ENCODE measurements at places on chromosomes 5 and 9.

DNA sequence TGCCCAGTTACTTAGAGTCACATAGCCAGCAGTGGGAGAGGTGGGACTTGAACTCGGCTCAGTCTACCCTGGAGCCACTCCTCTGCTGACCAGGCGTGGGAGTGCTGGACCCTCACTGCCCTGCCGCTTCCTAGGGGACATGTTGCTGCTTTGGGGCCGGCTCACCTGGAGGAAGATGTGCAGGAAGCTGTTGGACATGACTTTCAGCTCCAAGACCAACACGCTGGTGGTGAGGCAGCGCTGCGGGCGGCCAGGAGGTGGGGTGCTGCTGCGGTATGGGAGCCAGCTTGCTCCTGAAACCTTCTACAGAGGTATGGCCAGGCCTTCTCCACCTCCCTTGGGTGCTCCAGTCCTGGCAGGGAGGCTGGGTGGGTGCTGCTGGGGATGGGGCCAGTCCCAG is 3.4 kb upstream of the CACFD1 start:
- no peak for DNase-seq

- no peak for DNase-seq
Observed at GRCh38 chr9:129011761-129012181, 16.4 kb downstream of the SH3GLB2 start.

- no peak for DNase-seq
Observed at GRCh38 chr9:136361754-136362449, 1.6 kb downstream of the DNLZ start.

- no peak for DNase-seq
Observed at GRCh38 chr9:30482499-30482898, 1901.9 kb upstream of the ACO1 start.

GRCh38 chr9:33177086-33177485 is 9.9 kb upstream of the B4GALT1 start:
- no peak for DNase-seq

DNA sequence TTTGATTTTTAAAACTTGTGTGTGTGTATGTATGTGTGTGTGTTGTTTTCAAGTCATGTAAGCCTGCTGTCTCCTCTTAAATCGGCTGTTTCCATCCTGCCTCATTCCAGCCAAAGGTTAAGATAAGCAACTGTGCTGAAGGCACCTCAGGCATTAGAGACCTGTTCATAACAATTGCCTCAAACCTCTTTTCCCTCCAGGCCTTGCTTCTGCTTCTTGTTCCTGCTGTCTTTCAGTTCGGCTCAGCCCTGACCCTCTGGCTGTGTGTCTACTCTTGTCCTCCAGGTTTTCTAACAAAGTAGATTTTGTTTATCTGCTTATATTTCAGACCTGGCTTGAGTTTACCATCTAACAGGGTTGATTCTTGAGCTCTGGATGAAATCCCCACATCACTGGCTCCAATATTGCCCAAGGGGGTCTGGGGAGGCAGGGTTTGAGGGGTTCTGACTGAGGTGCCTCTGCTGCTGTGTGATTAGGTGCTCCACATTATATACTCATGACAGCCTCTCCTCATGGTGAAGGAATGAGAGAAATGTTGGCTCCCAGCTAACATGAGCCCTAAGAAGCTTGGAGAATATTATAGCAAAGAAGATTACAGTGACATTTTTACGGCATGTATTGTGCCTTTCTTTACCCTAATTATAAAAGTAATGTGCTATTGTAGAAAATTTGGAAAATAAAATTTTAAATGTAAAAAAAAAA is 229.7 kb upstream of the PIK3R1 start:
- DNase-seq, result no peak

- DNase-seq, result no peak
Observed at GRCh38 chr5:174418809-174419539, 305.4 kb upstream of the MSX2 start.

- no peak for DNase-seq
Observed at GRCh38 chr5:6494939-6495338, 46.3 kb downstream of the UBE2QL1 start.

- DNase-seq, result no peak
Observed at GRCh38 chr9:127684576-127684975, 22.2 kb upstream of the CFAP157 start.

GRCh38 chr5:133295520-133295919 is 243.7 kb downstream of the HSPA4 start:
- DNase-seq, result no peak

DNA sequence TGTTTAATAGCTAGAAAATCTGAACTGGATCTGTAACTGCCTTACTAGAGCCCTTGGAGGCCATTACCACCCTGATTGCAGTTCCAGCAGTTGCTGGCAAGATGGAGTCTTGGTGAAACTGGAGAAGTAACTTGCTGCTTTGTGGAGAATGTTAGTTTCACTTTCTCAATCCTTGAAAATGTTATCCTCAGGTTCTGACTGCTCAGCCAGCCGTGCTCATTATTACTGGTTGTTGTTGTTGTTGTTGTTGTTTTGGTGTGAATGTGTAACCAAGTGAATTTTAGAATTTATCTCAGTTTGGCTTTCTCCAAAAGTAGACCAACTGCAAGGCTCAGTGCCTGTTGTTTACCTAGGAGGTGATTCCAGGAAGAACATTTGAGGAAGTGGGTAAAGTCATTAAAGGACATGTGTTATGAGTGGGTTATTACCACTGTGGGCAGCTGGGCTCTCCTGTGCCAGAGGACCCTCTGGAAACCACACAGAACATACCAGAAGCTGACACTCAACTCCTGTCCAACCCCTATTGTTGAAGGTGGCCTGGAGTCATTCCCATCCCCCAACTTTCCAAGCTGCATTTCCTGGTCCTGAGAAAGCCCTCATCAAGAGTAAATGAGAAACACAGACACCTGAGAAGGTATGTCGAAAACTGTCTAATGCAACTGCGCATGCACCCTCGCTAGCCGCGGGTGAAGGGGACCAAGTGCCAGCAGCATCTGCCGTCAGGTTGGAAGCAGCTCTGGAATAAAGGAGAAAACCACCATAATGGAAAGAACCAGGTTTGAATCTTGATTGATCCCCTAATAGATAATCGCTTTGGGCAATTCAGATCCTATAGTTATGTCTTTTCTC is 111.6 kb downstream of the CMYA5 start:
- DNase-seq, result no peak

GRCh38 chr9:94553029-94553938 is 1.6 kb upstream of the PCAT7 start:
- DNase-seq, result no peak

- DNase-seq, result no peak
Observed at GRCh38 chr9:132873403-132873802, 4.7 kb downstream of the AK8 start.

- no peak for DNase-seq
Observed at GRCh38 chr5:32777222-32777621, 66.1 kb downstream of the NPR3 start.

GRCh38 chr5:29230591-29230990 is 1962.9 kb upstream of the CDH6 start:
- DNase-seq, result no peak

DNA sequence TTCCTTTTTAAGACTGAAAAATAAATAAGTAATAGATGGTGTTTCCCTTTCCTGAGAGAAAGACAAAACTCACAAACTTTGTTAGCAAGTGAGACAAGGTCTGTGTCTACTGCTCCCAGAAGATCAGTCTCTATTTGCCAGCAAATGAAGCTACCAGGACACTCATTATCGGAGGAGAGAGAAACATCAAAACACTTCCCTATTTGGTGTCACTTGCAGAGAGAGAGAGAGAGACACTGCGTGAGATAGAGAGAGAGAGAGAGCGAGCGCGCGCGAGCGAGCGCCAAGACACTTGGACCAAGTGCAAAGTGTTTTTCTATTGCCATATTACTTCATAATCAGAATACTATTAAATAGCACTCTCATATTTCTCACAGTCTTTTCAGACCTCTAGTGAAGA is 142.7 kb downstream of the KCNN2 start:
- DNase-seq, result no peak

DNA sequence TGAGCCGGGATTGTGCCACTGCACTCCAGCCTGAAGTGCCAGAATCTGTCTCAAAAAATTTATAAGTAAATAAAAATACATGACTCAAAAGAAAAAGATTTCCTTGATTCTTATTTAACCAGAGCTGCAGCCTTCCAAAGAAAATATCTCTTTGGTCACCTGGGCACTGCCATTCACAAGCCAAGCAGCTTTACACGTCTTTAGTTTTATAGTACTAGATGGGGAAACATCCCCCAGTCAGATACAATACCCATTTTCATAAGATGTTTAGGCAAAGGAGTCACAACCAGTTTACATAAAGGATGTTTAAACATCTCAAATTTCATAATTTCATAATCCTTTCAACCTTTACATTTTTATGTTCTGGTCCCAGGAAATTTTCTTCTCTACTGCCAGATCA is 13.7 kb upstream of the OXCT1 start:
- DNase-seq, result no peak
